NCI-H1105 treated with DMSO at 0.1 percent for 48 hours (cell line): ENCODE measurements at places on chromosomes 12 and 14.

GRCh38 chr14:30874120-30874998, at the start of gene COCH:
COCH (plus strand) TSS chr14:30874559; CDS start chr14:30874939, 380 bp downstream.
- DNase-seq, result peak; percentile 70

- no peak for DNase-seq
Observed at GRCh38 chr14:67423424-67423823, 11.5 kb upstream of the PLEK2 start.

DNA sequence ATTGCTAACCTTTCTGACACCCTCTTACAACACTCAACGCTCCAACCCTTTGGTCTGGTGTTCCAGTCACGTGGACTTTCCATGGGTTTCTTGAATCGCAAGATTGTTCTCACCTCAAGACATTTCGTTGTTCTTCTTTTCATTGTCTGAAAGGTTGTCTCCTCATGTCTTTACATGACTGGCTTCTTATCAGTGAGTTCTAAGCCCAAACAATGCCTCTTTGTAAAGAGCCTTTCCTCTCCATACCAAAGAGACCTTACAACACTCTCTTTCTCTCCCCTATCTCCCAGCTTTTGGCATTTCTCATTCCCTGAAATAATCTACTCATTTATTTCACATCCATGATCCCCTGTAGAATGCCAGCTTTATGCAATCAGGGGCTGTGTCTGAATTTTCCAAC, 1144.8 kb downstream of the AACS start:
- no peak for DNase-seq

DNA sequence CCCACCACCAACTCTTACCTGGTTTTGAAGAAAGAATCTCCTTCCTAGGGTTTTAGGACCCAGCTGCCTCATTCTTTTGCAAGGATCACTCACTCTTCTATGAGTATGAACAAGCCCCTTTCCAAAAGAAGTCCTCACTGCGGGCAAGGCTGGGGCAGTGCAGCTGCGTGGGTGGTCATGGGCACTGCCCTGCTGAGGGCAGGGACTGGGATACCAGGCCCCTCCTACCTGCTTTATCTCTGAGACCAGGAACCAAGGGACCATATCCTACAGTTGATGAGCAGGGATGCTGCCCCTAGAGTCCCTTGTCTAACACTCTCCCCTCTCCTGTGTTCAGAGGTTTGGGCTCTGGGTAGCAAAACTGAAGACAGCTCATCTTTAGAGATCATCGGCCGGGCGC, 20.5 kb downstream of the HPD start:
- no peak for DNase-seq

GRCh38 chr12:120797677-120798642, 72.3 kb downstream of the ACADS start:
- DNase-seq, result no peak
